ENCODE measurements at places on chromosomes 5 and 9.

GRCh38 chr9:135468854-135469521 lies 10.6 kb upstream of the PPP1R26 start:
- no peak for DNase-seq

- DNase-seq, result no peak
Observed at GRCh38 chr5:165574100-165574499, 2068.7 kb downstream of the MAT2B start.

DNA sequence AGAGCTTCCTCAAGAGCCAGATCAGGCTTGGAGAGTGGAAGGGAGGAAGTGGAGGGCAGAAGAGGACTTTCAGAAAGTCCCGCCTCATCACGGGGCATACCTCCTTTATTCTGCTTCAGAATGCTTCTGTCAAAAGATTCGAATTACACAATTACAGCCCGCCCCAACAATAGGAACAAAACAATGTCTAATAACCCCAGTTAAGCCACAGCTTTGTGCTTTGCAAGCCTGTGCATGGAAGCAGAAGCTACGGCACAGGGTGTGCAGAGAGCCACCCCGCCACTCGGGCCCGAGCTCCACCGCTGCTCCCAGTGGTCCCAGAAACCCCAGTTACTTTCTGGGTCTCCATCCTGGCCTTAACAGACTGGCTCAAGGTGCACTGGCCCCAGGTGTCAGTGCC lies 23.5 kb downstream of the HNRNPH1 start:
- DNase-seq, result no peak

DNA sequence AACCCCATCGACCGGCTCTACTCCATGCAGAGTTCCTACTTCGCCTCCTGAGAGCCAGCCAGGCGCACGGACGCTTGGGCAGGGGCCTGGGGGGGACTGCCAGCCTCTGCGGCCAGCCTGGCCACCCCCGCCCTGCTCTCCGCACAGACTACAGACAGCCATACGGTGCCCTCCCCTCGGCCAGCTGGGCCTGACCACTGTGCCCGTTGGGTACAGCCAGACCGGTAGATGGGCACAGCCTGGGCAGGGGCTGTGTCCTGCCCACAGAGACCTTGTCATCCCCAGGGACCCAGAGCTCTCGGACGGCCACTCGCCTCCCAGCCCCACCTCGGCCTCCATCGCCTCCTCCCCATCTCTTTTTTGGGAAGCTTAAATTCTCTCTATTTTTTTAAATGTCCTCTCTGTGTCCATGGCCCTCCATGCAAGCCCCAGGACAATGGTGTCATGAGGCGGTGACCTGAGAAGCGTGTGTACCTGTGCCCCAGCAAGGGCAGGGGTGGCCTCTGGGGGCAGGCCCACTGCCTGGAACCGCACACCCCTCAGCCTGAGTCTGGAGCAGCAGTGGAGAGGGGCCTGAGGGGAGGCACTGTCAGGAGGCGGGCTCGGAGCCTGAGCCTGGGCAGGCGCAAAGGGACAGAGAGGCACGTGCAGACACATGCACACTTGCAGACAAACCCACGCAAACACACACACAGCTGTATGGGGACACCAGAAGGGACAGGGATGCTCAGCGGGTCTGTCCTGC lies 82.8 kb downstream of the LMX1B start:
- DNase-seq, result no peak

DNA sequence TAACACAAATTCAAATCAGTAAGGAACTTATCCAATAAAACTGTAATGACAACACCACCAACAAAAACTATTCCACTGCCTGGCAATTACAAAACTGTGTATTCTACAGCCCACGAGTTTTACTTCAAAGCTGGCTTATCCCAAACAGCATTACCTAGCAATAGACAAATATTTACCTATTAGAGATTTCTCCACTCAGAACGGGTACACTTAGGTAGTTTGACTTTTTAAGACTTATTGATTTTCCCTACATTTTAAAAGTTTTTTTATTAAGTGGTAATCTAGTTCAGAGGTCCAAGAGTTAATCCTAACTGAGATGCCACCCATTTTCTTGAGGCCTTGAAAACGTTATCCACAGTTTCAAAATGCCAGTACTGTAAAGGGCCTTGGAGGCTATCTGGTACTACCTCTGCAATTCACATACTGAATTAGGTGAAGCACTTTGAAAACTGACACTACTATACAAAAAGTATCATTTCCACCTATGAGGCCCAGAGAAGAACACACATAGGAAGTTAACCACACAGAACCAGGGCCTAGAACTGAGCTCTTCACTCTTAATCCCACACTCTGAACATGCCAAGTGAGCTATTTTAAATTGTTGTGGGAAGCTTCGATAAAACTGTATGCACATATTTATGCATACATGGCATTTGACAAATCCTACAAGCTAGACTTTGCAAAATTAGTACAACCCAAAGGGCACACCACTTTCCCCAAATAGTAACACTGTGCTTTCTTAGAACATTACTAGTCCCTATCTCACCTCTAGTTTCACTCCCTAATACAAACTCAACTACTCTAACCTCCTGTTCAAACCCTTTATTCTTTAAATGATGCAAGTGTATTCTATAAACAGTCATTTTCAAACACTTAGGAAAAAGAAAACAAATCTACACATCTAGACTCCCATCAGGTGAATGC lies 2.1 kb downstream of the NADK2 start:
- DNase-seq, result no peak

DNA sequence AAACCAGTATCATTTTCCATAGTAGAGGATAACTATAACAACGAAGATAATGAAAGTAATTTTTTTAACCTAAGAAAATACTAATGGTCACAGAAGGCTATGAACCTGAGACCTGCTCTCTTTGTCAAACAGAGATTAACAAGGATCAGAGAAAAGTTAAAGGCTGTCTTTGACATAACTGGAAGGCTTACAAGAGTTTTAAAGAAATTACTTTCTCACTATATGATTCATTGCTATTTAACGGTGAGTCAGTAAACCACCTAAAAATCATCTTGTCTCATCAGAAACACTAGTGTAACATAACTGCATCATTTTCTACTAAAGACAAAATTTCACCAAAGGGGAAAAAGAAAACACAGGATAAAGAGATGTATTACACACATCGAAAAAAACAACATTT lies 19.3 kb downstream of the MLANA start:
- DNase-seq, result no peak

- no peak for DNase-seq
Observed at GRCh38 chr5:140250386-140250785, 52.5 kb downstream of the PFDN1 start.
